ENCODE measurements at places on chromosomes 11 and 22.

GRCh38 chr11:2717561-2718325 is 17.9 kb upstream of the KCNQ1OT1 start:
- no peak for DNase-seq

DNA sequence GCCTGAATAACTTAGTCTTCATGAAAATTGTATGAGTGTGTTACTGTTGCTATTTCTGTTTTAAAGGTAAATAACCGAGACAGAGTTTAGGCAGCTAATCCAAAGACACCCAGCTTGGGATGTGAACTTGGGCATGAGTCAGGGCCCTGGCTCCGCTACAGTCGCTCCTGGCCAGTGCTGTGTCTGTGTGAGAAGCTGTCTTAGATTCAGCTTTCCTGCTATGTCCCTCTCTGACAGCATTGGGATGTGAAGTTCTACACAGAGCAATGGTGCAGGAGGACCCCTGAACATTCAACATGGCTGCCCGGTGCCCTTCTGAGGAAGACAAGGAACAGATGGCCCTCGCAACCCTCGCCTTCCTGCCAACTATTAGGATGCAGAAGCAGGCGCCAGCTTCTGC is 49.4 kb downstream of the GALNT18 start:
- no peak for DNase-seq

DNA sequence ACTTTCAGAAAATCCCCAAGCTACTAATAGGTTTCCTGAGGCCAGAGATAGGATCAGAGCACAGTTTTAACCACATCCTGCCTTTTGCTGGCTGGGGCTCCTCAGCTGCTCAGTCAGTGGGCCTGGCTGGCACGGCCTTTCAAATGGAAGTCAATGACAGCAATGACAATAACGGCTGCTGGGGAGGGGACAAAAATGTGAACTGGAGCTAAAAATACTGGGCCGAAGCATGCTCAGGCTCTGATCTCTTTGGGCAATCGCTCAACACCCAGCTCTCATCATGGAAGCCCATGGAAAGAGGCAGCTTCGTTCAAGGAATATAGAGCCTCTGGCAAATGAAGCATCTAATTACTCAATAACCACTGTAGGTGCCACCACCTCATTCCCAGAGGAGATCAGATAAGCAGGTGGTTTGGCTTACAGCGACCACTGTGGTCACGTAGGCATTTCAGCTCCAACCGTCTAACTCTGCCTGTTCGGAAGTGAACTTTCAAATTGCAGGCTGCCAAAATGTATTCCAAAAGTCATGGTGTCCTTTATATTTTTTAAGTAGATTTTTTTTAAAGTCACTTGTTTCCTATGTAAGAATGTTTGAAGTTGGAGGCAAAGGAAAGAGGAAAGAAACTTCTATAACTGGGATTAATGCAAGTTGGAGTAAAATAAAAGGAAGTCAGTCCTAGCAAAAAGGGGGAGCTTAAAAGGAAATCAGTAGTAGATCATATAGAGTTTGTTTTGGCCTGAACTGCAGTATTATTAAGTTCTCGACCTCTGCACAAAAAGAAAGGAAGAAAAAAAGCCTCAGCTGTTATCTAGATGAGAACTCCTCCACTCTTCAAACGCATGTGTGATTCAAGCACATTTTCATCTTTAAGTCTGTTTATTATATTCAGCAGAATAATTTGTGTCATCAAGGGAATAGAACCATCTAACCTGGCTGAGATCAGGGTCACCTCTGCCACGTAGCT is 14.1 kb downstream of the WT1 start:
- DNase-seq = no peak

DNA sequence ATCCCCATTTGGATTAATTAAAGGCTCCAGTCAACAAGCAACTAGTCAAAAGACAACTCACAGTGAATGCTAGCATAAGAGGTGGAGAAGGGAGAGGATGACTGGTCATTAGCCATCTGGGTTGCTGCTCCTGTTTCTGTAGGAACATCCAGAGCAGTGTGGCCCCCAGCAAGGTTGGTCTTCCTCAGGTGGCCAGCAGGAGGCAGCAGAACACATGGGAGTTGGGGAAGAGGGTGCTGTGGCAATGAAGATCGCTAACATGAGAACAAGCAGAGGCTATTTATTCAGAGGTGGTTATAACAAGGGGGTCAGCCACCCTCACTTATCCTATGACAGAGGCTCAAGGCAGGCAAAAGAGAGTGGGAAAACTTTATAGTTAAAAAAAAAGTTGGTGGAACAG is 21.3 kb downstream of the IZUMO1R start:
- peak; percentile 76 for DNase-seq

GRCh38 chr11:45665206-45665932 is at the start of gene CHST1:
TSS of gene CHST1 (minus strand) at chr11:45665622. CDS start at chr11:45650923, 14,699 bp downstream.
- no peak for DNase-seq

DNA sequence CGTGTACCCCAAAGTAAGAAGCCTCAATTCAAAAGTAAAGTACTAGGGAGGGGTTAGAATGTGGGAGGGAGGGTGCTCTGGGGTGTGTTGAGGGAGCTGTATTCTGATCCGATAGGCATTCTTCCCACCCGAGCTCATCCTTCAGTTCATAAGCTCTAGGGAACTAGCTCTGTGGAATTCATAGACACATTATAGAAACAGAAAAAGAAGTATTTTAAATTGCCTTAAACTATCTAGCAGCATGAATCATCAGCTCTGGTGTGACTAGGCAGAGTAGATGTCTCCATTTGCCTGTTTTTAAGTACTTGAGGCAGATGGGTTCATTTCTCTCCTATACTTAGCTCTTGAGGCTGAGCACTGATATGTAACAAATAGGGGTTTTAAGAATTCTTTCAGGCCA is 7.3 kb upstream of the SGSM3 start:
- no peak for DNase-seq

GRCh38 chr11:57473285-57473841 is 13.0 kb downstream of the RTN4RL2 start:
- DNase-seq = no peak

DNA sequence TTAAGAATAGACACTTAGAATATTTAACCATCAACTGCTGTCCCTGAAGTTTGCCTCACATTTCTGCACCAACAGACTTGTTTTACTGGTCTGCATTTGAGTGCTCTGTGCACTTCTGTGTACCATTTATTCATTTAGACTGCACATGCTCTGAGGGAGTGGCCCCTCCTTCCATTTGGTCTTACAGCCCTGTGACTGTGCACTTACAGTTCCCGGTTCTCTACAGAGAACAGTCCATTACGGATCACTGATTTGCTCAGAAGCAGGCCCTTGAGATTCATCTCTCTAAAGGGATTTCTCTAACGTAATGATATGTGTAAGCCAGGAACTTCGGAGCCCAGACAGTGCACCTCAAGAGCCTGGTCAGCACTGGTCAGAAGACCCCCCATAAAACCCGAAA is 247.3 kb upstream of the BLID start:
- DNase-seq = no peak

DNA sequence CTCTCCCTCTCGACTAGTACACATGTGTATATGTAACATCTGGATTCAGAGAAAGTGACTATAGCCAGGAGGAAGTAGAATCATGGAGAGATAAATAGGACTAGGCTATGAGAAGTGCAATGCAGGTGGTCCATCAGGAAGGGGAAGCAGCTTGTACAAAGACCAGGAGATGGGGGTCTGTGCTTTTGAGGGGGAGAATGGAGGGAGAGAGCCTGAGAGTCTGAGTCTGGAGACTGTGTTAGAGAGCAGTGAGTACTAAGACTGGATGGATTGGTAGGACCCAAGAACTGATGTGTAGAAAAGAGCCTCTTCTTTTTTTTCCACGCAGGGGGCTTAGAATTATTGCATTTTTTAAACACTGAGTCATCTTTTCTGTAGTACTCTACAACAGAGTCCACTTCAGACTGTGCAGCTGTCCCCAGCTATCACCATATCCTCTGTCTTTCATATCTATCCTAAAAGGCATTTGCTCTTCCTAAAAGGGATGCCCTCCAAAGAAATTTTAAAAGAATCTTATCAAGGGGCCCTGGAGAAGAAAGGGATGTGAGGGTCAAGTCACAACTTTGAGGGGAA is 80.4 kb downstream of the BDNF start:
- DNase-seq = no peak

Data from natural killer cell treated with Interleukin-12 subunit alpha and Interleukin-12 subunit beta and Interleukin-15 and Interleukin-18, amount 100 ng/mL, for 72 hours (primary cell).